ENCODE measurements at places on chromosomes 5 and 9. TPM values are rescaled to one million over a fixed set of nuclear protein-coding genes. Genes with fewer than 3 reads are reported as not detected.

- H3K36me3 ChIP-seq = peaks cover 41% of the 10 kb centered on the region
- H3K27me3 ChIP-seq = no peaks in the 10 kb centered on the region
- DNase-seq = no peak
- no peak overlapping the region for H3K27ac ChIP-seq
- no peaks in the 10 kb centered on the region for H3K4me1 ChIP-seq
- H3K4me3 ChIP-seq = no peak overlapping the region
Observed at GRCh38 chr9:86322973-86323644, 31.1 kb downstream of the TUT7 start.

DNA sequence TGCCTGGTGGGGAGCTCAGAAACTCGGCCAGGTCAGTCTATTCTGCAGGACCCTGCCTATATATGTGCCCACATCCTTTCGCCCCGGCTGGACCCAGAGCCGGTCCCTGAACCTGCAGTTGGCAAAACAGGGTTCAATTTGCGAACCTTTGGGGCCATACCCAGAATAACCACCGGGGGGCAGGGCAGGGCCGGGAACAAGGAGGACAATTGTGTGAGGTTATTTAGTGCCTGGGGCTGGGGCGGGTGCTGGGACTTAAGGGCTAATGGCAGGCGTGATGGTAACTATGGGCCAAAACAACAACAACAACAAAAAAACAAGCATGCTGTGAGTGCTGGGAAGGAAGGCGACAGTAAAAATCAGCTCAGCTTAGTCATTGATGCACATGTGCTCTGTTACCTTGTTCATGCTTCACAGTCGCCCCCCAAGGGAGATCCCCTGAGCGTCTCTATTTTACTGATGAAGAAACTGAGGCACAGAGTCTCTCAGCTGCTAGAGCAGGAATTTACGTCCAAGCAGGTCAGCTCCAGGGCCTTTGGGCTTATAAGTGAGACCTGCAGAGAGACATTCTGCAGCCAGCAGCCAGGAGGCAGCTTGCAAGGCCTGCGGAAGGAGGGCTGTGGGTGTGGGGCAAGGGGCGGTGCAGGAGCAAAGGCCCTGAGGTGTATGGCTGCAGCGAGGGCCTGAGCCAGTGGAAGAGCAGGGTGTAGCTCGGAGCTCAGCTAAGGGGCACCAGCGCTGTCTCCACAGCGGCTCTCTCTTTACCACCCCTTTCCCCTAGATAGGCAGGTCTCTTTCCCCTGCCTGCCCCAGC is 106.0 kb downstream of the PHF2 start:
- no peak overlapping the region for H3K4me3 ChIP-seq
- peak overlapping the region; percentile 57 for H3K27ac ChIP-seq
- peak; percentile 89 for DNase-seq
- peaks cover 5% of the 10 kb centered on the region for H3K36me3 ChIP-seq
- H3K4me1 ChIP-seq = peaks cover 14% of the 10 kb centered on the region

DNA sequence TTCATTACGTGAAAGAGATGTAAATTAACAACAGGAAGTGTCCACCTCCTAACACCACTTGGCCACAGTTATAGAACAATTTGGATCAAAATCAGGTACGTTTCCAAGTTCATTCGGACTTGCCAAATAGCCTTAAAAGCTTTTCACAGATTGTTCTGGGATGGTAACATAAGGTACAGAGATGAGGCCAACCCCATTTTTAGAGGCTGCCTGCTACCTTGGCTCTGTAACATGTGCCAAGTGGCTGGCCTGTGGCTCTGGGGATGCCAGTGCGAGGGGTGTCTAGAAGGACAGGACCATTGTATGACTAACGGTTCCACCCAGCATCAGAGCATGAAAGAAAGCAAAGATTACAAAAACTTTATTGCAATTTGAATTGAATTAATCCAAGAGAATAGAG is 91.0 kb downstream of the LHFPL2 start:
- DNase-seq = no peak
- H3K36me3 ChIP-seq = peaks cover 21% of the 10 kb centered on the region
- H3K27ac ChIP-seq = no peak overlapping the region
- H3K27me3 ChIP-seq = peaks cover 5% of the 10 kb centered on the region
- H3K4me1 ChIP-seq = peaks cover 19% of the 10 kb centered on the region

DNA sequence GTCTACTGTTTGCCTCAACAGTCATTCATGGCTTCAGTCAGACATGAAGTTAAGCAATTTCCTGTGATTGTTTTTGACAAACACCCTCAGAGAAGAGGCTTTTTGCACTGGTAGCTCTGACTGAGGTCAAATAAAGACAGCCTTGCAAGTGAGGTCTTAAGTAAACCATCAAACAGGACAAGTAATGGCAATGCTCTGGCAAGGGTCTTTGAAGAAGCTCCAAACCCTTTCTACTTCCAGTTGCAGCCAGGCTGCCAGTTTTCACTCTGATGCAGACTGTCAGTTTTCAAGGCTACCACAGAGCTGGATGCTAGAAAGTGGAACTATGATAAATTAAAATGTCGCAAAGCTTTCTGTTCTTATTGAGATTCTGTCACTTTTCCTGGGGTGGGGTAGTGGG is 421.5 kb upstream of the PTGER4 start:
- peaks cover 6% of the 10 kb centered on the region for H3K4me1 ChIP-seq
- H3K4me3 ChIP-seq = no peak overlapping the region
- no peaks in the 10 kb centered on the region for H3K36me3 ChIP-seq
- H3K27me3 ChIP-seq = no peaks in the 10 kb centered on the region
- peak; percentile 7 for DNase-seq
- peak overlapping the region; percentile 91 for H3K27ac ChIP-seq

DNA sequence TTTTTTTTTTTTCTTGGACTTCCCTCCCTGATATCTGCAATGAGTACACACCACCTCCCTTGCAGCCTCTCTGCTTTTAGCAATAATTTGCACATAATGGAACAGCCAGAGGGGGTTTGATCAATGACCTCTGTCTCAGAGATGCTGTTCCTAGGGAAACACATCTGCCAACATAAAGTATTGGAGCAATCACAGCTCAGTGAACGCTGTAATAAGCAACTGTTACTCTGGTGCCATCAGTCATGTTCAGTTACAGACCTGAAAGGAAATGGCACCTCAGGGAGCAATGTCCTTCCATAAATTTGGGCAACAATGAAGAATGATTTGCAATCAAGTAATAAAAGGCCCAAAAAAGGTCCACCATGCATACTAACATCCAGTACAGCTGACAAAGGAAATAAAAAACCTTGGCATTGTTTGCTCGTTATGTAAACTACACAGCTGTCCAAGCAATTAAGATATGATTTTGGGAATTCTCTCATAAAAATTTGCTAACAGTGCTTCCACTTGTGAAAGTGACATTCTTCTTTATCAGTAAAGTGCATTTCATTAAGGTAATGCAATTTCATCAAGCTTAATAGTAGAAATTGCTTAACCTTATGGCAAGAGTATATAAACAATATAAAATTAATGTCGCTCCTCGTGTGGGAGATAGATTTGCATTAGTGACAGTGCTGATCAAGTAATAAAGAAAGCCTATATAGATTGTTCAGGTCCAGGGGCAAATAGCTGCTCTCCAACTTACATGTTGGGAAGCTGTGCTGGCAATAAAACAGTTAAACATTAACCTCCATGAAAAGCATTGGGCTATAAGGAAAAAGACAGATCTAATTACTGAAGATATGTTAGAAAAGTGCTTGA is 167.8 kb downstream of the RASEF start:
- no peaks in the 10 kb centered on the region for H3K36me3 ChIP-seq
- H3K4me3 ChIP-seq = no peak overlapping the region
- H3K4me1 ChIP-seq = no peaks in the 10 kb centered on the region
- H3K27ac ChIP-seq = no peak overlapping the region
- no peak for DNase-seq

The CCDC187 gene
- total RNA-seq = 0.05 TPM

The ZNF879 gene
- total RNA-seq = 5.9 TPM

The PCDHGA2 gene
- total RNA-seq = 1.6 TPM

The GMCL2 gene
- not detected for total RNA-seq
